ENCODE measurements at places on chromosomes 1 and 21.
A peak's percentile ranks its signal among the peaks of the same experiment; 100 is the strongest.

DNA sequence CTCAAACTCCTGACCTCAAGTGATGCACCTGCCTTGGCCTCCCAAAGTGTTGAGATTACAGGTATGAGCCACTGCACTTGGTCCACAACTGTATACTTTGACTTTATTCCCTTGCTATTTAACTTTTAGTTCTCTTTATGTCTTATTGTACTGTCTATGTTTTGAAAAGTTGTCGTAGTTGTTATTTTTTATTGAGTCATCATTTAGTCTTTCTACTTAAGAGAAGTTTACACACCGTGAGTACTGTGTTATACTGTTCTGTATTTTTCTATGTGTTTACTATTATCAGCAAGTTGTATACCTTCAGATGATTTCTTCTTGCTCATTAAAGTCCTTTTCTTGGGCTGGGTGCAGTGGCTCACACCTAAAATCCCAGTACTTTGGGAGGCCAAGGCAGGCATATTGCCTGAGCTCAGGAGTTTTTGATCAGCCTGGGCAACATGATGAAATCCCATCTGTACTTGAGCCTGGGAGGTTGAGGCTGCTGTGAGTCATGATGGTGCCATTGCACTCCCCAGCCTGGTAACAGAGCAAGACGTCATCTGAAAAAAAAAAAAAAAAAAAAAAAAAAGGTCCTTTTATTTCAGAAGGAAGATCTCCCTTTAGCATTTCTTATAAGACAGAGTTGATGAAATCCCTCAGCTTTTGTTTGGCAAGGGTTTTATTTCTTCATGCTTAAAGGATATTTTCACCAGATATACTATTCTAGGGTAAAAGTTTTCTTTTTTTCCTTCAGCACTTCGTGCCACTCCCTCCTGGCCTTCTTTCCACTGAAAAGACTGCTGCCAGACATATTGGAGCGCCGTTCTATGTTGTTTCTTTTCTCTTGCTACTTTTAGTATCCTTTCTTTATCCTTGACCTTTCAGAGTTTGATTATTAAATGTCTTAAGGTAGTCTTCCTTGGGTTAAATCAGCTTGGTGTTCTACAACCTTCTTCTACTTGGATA lies 47.6 kb downstream of the TNFSF18 start:
- DNase-seq = no peak

DNA sequence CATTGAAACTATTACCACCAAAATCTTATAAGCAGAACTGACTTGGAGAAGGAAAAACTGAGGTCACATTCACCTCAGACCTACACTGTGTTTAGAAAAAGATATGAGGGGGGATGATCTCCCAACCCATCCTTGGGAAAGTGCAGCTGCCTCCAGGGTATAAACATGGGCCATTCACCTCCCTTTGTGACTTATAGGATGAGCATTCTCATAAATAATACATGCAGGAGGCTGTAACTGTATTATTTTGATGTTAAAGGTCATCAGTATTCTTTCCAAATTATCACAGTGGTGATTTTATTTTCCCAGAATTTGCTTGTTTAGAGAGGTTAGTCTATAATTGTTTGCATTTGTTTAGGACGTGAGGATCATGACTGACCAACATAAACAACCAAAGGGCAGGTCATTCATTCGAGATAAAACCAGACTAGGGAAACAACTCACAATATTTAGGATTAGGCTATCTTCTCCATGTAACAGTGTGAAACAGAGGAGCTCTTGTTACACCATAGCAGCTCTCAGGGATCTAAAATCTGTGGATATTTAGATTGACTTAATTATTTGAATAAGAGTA lies 109.2 kb upstream of the NR5A2 start:
- DNase-seq = no peak

DNA sequence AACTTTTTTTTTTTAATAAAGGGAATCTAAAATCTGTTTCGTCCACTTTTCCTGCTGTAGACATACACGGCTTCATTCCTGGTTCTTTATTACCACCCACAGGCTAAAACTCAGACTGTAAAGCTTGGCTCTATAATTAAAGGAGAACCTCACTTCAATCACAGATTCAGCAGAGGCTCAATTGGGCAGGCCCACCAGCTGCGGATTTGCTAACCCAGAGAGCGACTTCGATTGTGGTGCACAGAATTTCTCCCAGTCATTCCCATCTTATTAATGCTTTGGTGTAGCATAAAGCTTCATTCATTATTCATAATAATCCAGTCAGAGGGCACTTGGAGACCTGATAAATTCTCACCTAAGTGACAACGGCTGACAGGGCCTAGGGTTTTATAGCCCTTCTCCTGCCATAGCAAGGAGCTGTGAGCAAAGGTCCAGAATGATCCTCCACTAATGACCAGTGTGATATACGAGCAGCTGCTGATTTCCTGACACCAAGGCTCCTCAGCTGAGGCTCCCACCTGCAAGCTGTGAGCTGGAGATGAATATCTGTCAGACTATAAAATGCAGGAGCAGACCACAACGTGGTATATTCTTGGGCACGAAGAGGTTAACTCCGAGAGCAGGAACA lies 149.0 kb downstream of the ATP6V1G3 start:
- no peak for DNase-seq

- no peak for DNase-seq
Measured at GRCh38 chr1:58468612-58469011, 77.9 kb downstream of the OMA1 start.

DNA sequence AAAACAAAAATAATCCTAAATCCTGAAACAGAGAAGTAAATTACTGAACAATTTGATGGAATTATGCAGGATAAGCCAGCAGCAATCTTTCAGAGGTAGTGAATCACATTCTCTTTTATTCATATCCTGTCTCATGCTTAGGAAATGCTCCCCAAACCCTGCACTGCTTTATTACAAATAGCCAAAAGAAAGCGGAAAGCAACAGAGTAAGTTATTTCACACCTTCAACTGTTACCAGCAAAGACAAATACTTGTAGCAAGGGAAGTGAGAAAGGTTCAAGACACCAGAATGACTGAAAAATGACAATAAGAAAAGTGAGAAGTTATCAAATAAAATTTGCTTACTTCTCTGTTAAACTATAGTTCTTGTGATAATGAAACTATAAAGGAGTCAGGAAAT lies 6.2 kb downstream of the ZRANB2 start:
- DNase-seq = no peak

- no peak for DNase-seq
Measured at GRCh38 chr1:184684285-184685074, 70.2 kb downstream of the EDEM3 start.

DNA sequence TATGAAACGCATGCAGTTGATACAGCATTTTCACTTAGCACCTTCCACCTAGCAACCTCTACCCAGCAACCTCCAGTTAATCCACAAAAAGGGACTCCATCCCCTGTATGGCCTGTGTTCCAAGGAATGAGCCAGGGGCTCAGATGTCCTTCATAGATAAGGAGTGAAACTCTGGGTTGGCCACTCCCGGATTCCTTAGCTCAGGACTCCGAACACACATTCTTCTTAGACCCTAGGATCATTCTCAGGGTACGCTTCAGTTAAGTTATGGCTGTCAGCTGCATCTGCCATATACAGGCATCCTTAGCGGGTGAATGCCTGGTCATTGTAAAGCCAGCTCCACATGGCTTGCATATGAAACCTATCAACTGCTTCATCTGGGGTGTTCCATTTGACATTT lies 15.9 kb upstream of the IFI6 start:
- no peak for DNase-seq

- DNase-seq = no peak
Measured at GRCh38 chr1:10767282-10767681, 29.2 kb downstream of the CASZ1 start.

- peak; percentile 41 for DNase-seq
Measured at GRCh38 chr1:50420689-50421365, 2.4 kb downstream of the DMRTA2 start.

DNA sequence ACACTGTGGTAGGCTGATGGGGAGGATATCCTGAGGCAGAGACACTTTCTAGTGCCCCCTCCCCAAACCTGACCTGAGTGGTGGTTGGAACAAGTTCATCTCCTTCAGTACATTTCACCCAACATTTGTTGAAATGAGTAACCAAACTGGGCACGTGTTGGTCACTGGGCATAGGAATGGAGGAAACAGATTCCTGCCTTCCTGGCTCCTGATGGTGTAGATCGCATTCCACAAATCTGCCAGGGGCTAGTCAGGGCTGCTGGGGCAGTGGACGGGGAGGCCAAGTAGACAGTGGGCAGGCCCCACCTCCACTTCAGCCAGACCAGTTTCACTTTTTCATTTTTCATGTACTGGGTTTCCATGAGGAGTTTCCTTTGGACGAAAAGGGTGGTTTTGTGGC lies 16.5 kb upstream of the ALX3 start:
- no peak for DNase-seq

DNA sequence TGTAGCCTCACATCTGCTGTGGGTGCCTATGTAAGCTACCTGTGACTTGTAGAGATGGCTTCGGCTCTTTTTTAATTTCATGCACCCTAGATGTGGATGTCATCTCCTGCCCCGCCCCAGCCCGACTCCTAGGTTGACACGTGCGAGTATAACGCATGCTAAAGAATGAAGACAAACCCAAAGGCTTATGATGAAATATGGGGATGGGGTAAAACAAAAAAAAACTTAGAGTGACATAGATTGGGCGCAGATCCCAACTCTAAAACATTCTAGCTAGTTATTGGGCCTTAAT lies 613 bp upstream of the ERO1B start:
- DNase-seq = no peak

GRCh38 chr1:31373897-31374486 lies 1.1 kb upstream of the FABP3 start:
- no peak for DNase-seq

DNA sequence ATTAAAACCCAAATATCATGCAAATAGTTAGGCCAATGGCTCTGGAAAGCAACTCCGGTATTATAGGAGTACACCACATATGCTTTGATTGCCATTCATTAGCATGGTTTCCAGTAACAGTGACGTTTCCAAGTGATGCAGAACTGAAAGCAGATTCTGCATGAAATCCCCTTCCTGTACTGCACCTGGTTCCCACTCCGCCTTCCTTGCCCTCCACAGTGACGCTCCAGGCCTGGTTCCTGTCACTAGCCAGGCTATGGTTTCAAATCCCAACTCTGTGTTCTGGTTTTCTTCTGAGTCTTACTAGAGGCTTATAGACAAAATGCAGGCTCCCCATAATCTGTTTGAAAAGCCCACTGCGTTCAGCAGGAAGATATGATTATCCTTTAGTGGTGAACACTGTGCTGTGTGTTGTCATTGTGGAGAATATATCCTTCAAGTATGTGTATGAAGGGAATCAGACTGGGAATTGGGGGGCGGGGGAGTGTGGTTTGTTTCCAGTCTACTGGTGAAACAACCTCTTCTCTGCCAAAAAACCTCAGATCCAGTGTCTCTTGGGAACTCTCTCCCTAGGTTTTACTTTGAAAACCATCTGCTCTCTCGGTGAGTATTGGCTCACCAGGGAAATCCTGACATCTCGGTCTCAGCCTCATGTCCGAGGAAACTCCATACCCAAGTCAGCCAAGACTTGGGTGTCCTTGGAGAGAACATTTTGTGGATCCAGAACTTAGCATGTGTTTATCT lies 78.7 kb downstream of the TYW3 start:
- no peak for DNase-seq

GRCh38 chr1:20343149-20343937 lies 52.7 kb downstream of the VWA5B1 start:
- peak; percentile 46 for DNase-seq

DNA sequence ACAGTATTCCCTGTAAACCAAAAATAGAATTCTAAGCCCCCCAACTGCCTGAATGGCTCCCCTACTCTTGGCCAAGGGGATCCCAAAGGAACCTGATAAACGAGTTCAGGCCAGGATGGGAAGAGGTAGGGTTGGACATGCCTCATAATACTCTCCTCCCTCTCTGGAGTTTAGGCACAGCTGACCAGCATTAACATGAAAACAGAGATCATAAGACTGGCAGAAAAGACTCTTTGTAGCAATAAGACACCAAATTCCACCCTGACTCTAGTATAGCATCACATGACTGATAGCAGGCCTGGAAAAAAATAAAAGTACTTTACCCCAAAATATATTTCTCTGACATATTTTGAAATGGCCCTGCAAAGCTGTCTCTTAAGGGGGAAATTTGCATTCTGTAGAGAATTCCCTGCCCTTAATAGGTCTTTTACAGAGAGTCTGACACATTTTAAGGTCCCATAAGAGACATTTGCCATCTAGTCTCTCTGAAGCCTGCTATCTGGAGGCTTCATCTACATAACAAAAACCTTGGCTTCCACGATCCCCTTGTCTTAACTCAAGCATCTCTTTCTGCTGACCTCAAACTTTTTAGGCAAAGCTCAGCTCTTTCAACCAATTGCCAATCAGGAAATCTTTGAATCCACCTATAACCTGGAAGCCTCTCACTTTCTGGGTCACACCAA lies 55.9 kb downstream of the SIK1 start:
- no peak for DNase-seq

DNA sequence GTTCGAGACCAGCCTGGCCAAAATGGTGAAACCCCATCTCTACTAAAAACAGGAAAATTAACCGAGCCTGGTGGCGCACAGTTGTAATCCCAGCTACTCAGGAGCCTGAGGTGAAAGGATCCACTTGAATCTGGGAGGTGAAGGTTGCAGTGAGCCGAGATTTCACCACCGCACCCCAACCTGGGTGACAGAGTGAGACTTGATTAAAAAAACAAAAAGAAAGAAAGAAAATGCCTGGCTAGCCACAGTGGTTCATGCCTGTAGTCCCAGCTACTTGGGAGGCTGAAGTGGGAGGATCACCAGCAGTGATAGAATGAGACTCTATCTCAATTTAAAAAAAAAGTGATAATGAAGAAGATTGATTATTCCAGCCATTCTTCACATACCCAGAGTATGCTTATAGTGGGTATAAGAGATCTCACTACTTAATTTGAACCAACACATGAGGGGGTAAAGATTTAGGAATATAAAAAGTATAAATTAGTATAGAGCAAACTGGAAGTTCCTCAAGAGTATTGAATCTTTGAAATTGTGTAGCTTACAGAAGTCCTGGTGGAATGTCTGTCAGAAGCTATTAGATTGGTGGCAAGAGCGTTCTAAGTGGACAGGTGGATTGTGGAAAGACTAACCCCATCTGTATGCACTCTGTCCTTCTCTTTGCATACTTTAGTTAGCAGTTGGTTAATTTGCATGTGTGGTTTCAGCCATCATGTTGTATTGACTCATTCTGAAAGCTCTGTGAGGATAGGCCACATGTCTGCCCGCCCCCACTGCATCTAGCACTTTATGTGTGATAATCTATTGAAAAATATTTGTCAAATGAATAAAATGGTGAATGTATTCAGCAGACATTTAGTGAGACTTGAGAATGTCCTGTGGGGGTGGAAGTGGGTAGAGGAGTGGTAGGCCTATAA lies 25.0 kb downstream of the RLF start:
- DNase-seq = no peak

GRCh38 chr1:174036798-174037197 lies 14.6 kb upstream of the RC3H1 start:
- peak; percentile 26 for DNase-seq

Measured in endothelial cell (in vitro differentiated cells).